ENCODE measurements at places on chromosomes 4 and X.

DNA sequence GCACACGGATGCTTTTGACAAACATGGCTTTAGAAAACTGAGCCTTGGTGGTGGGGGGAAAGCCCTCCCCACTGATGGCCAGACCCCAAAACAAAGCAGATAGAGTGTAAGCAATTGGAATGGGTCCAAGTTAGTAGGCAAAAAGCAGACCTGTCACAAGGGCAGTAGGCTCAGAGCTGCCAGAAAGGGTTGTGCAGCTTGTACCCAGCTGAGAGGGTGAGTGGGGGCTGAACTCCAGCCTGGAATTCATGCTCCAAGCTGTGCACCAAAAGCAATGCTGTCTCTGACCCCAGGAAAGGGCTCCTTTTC, 101.1 kb upstream of the TEX13D start:
- no peak overlapping the region for H3K4me3 ChIP-seq
- H3K4me1 ChIP-seq: no peaks in the 10 kb centered on the region
- DNase-seq: no peak
- no peaks in the 10 kb centered on the region for H3K27me3 ChIP-seq

DNA sequence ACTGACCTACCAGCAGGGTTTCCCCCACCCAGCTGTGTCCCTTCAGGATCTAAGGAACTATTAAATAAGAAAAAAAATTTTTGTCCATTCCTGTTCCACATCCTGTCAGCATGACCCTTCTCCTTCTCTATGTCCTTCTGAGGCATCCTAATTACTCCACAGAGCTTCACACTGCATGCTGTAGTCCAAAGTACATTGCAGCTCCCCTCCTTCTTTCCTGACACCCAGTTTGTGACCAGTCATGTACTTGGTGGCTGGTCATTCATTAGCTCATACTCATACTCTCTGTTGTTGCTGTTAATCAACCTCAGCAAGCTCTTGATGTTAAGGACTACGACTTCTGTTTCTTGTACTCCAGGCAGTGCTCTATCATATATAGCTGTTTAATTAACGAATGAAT, 2.4 kb upstream of the EGF start:
- H3K36me3 ChIP-seq: no peaks in the 10 kb centered on the region
- H3K4me3 ChIP-seq: no peak overlapping the region
- no peak for DNase-seq
- H3K27ac ChIP-seq: no peak overlapping the region
- peaks cover 7% of the 10 kb centered on the region for H3K4me1 ChIP-seq

DNA sequence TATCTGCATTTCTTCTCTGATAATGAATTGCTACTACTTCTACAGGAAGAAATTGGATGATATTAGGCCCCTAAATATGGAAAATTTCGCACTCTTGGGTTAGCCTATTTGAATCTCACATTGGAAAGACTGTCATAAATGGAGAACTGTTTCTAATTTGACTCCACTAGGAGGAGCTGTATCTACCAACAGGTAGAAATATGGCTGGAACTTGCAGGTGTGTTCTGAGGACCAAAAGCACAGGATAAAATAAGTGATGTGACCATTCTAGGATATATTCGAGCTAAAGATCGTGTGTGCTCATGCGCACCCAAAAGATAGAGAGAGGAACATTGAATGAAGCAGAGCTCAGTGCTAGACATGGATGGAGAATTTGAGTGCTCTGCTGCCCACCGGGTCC, 4.8 kb upstream of the NKAP start:
- H3K27ac ChIP-seq: no peak overlapping the region
- no peak for DNase-seq

GRCh38 chrX:132236121-132236520, 16.9 kb upstream of the RAP2C start:
- no peak overlapping the region for H3K27ac ChIP-seq
- no peak overlapping the region for H3K4me3 ChIP-seq
- no peaks in the 10 kb centered on the region for H3K36me3 ChIP-seq
- peak; percentile 7 for DNase-seq
- no peaks in the 10 kb centered on the region for H3K4me1 ChIP-seq
- no peaks in the 10 kb centered on the region for H3K27me3 ChIP-seq

GRCh38 chr4:164779080-164779479, 25.1 kb downstream of the SMIM31 start:
- H3K27ac ChIP-seq: no peak overlapping the region
- DNase-seq: peak; percentile 16
- H3K4me3 ChIP-seq: no peak overlapping the region
- no peaks in the 10 kb centered on the region for H3K27me3 ChIP-seq
- no peaks in the 10 kb centered on the region for H3K4me1 ChIP-seq

- no peak overlapping the region for H3K4me3 ChIP-seq
- no peaks in the 10 kb centered on the region for H3K36me3 ChIP-seq
- H3K27me3 ChIP-seq: no peaks in the 10 kb centered on the region
- H3K27ac ChIP-seq: no peak overlapping the region
Measured at GRCh38 chr4:121714548-121714947, 17.8 kb upstream of the ANXA5 start.

DNA sequence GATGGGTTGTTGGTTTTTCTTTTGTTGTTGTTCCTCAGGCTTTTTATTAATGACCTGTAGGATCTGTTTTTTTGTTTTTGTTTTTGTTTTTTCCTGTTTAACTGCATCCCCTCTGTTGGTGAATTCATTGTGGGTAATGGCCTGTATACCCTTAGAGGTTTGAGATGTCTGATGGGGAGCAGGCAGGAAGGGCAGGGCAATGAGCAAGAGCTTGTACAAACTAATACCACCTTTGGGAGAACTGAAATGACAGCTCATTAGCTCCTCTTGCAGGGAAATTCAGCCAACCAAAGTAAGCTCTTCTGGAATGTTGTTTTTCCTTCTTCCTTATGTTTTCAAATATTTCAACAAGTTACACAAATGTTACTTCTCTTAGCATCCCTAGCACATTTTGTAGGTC, 23.4 kb downstream of the SH2D1A start:
- H3K27me3 ChIP-seq: no peaks in the 10 kb centered on the region
- no peaks in the 10 kb centered on the region for H3K4me1 ChIP-seq
- H3K36me3 ChIP-seq: no peaks in the 10 kb centered on the region
- H3K4me3 ChIP-seq: no peak overlapping the region
- no peak for DNase-seq
